ENCODE measurements at places on chromosomes 12 and 14.

GRCh38 chr14:77543240-77543551 lies 44.6 kb upstream of the ISM2 start:
- DNase-seq: no peak

- DNase-seq: no peak
Observed at GRCh38 chr12:20188930-20189653, 179.2 kb upstream of the PDE3A start.

GRCh38 chr12:132746613-132747012 lies 15.0 kb downstream of the ANKLE2 start:
- no peak for DNase-seq

- no peak for DNase-seq
Observed at GRCh38 chr12:92762773-92763172, 60.0 kb downstream of the PLEKHG7 start.

GRCh38 chr12:122946690-122947341 lies 19.4 kb downstream of the ABCB9 start:
- peak; percentile 99 for DNase-seq

- no peak for DNase-seq
Observed at GRCh38 chr14:73324533-73324932, 87.2 kb downstream of the PAPLN start.

- DNase-seq: no peak
Observed at GRCh38 chr12:57842342-57843294, 3.9 kb downstream of the CTDSP2 start.
